Neuronal stem cell (in vitro differentiated cells): ENCODE measurements at places on chromosomes 1 and 21.

DNA sequence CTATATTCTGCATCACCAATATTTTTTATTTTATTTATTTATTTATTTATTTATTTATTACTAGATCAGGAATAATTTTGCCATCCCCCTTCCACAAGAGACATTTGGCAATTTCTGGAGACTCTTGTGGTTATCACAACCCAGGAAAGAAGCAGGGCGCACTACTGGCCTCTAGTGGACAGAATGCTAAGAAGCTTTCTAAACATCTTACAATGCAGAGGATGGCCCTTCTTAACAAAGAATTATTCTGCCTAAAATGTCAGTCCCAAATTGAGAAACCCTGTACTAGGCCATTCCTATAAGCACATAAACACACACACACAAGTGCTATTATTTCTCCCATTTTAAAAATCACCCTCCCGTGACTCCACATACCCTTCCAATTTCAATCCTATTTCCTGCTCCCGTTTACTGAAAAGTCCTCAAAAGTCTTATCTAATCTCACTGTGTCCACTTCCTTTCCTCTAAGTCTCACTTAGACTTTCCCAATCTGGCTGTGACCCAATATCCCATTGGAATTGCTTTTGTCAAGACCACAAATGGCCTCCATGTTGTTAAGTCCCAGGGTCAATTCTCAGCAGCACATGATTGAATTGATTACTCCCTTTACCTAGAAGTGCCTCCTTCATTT, 43.7 kb upstream of the RNF11 start:
- peak; percentile 67 for DNase-seq

DNA sequence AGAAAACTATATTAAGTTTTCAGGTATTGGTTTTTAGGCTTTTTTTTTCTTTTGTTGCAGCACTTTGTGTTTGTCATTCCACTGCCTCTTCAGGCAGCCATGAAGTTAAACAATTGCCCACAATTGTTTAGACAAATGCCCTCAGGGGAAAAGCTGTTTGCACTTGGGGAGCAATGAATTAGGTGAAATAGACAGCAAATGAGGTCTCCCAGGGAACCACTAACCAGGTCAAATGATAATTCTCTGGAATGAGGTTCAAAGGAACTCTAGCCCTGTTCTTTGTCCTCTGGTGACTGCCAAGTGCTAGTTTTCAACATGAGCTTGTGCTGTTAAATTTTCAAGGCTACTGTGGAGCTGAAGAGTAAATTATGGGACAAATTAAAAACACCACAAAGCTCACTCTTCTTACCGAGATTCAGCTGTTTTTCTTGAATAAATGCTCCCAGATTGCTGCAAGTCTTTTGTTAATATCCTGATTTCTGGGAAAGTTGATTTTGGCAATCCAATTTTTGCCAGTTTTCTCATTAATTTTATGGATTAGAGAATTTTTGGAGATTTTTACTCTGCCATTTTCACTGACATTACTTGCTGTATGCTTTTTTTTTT, 15.1 kb upstream of the MAB21L3 start:
- no peak for DNase-seq

DNA sequence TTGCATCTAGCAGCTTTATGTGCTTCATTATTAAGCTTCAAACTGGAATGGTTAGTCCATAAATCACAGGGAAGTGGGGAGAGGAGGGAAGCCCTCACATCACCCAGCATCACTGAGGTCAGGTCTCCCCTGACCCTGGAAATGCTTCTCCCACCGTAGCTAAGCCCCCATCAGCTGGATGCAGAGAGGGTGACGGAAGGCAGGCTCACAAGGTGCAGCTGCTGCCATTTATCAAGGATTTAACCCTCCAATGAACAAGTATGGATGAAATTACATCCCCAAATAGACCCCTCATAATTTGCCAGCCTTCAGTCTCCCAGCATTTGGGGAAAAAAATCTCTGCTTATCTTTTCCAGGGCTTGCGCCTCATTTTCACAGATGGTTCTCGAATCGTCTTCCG, 60.8 kb downstream of the PGM1 start:
- DNase-seq = no peak

DNA sequence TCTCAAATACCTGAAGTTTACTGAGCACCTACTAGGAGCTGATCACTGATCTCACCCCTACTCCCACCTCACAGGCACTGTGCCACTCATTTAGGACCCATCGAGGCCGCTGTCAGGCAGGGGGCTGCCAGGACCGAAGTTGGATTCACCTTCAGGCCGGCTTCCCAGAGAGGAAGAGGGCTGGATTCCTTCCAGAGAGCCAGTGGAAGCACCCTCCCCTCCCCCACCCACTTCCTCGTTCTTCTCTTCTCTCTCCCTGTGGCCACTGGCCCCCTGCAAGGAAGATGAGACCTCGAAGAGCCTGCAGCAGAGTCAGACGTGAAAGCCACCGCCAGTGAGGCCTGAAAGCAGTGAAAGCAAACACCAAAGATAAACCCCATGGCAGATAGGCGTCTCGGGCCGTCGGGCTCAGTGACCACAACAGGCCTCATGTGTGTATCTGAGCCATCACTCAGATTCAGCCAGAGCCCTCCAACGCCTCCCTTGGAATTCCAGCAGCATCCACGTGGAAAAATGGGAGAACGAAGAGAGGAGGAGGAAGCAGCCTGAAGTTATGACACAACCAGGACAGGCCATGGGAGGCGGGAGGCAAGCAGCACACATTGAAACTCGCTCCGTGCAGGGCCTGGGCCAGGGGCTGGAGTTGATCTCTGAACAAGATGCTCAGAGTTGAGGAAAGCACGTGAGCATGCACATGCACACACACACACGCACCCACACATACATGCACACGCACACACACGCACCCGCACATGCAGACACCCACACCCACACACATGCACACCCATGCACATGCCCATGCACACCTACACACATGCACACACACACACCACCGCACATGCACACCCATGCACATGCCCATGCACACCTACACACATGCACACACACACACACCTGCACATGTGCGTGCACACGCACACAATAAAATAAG, 6.2 kb upstream of the AGTRAP start:
- no peak for DNase-seq

- DNase-seq = no peak
These were observed 77.4 kb downstream of the RERE start for GRCh38 chr1:8740034-8740449.

- no peak for DNase-seq
These were observed 17.5 kb downstream of the PTGS2 start for GRCh38 chr1:186662752-186663151.

DNA sequence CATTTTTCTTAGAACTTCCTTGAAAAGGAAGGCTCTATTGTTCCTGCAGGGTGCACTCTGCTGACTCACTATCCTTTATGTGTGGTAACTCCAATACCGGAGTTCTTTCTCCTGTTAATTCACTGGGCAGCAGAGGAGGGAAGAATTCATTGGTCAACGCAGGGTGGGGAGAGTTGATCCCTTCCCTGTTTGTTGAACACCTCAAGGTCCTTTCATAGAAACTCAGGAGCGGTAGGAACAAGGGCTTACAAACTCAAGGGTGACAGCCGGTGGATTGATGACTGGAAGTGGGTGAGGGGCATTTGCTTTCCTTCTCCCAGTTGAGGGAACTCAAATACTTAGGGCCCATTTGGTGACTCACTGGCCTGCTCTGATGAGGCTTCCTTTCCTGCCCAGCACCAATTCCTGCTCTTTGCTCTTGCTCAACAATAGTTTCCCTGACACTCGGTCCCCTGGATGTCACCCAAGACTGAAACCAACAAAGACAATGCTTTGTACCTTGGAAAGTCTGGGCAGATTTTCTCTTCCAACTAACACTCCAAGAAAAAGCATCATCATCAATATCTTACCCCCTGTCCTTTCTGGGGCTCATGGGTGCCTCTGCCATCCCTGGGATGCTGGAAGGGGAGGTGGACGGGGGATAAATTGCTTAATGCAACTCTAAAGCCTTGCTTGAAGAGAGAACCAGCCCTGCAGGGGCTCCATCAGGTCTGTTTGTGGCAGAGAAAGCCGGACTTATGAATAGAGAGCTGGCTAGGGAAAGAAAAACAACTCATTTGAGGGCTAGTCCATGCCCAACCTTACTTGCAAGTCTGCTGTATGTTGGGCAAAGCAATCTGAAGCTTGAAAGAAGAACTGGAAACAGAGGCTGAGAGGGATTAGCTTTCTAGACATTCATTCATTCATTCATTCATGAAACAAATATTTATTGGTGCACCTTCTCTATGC, 9.3 kb downstream of the SLC26A9 start:
- no peak for DNase-seq

- DNase-seq = no peak
These were observed 1.3 kb downstream of the AHDC1 start for GRCh38 chr1:27602462-27603308.

DNA sequence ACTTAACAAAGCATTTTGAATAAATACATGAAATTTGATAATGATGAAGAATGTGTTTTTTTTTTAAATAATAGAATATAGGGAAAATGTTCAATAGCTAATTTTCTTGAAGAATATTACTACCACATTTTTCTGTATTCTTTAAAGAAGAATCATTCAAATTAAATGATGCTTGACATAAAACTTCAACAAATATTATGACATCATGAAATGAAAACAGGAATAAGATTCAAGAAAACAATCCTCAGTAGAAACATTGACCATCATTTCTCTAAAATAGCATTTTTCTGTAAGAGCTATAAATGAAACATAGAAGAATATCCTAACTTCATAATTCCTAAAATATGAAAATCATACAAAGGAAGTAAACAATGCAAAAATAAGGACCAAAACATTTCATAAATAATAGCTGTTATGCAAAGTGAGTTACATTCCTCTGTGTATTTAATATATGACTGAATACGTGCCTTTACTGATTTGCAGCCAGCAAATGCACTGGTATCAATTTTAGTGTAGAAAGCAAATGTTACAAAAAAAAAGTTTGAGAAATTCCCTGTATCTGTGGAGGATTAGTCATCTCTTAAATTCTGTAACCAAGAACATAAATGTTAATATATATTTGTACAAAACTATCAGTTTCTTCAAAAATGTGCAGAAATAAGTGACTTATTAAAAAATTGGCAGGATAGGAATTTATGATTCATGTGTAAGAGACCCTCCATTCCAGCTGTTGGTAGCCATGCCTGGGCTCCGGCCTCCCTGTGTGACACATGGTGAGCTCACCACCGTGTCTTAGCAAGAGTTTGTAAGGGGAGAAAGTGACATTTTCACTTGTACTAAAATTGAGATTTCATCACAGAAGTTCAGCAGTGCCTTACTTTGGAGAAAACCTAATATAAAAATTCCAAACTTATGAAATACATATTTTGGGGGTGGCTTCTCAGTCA, 15.0 kb upstream of the PTPN14 start:
- no peak for DNase-seq

DNA sequence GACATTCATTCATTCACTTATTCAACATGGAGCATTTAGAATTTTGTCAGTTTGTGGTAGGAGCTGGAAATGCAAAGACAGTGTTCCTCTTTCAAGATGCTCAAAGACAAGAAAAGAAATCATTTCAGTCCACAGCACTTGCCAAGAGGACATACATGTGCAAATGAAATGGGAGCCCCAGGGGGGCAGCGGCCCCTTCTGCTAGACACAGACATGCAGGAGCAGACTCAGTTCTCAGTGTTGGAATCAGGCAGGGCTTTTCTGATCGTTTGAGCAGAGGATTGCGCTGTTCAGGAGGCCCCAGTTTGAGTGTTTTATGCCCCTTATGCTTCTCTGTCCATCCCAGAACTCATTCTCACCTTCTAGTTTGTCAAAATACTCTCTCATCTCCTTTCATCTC, 35.6 kb upstream of the VASH2 start:
- DNase-seq = no peak

- DNase-seq = no peak
These were observed 86.9 kb downstream of the CD247 start for GRCh38 chr1:167431261-167431908.

GRCh38 chr1:93578911-93579825, 102.5 kb downstream of the BCAR3 start:
- no peak for DNase-seq

DNA sequence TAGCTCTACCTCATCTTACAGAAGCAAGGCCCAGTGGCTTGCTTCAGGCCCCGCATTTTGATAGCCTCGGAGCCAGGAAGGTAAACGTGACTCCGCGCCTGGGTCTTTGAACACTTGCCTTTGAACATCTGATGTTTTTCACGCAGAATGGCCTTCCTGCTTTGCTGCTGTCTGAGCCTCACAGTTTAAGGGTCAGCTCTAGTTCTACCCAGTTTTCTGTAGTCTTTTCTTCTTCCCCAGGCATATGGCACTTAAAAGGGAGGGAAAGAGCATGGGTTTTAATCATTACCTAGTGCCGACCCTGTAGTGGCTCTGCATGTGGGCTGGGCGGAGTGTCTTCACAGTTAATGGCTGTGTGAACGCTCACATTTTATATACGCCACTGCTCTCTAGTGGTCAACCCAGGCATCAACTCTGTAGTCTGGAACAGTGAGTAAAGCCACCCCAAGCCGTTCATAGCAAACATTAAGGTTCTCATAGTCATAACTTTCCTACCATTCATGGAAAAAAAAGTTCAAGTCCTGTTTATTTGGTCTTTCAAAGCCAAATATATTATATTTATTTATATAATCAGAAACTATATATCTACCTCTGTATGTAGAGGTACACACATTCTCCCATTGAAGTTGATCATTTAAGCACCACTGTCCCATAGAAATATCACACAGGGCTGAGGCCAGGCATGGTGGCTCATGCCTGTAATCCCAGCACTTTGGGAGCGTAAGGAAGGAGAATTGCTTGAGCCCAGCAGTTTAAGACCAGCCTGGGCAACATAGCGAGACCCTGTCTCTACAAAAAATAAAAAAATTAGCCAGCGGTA, 78.1 kb downstream of the IER5 start:
- peak; percentile 67 for DNase-seq

GRCh38 chr1:7975212-7975865, 13.8 kb downstream of the PARK7 start:
- peak; percentile 74 for DNase-seq

- DNase-seq = no peak
These were observed 670 bp downstream of the CLSTN1 start for GRCh38 chr1:9822897-9823692.

- DNase-seq = no peak
These were observed 41.4 kb downstream of the HMGB4 start for GRCh38 chr1:33905241-33905640.
